ENCODE measurements at places on chromosomes 3 and 15.
A peak's percentile ranks its signal among the peaks of the same experiment; 100 is the strongest.

DNA sequence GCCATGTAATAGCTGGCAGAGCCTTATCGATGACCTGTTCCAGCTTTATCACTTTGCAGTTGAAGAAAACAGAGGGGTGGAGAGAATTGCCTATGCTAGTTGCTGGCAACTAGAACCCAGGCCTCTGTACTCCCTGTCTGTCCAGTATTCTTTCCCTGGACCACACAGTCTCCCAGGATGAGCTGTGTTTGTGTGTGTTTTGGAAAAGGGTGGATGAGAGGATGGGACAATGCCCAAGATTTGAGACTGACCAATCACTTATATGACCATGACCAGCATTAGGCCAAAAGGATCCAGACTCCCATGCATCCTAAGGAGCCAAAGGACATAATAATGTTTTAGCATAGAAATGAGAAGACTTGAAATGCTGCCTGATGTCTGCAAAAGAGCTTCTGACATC lies 102.6 kb downstream of the CD200R1L start:
- no peak for DNase-seq

GRCh38 chr15:29611057-29611456 lies 211.2 kb downstream of the TJP1 start:
- no peak for DNase-seq

DNA sequence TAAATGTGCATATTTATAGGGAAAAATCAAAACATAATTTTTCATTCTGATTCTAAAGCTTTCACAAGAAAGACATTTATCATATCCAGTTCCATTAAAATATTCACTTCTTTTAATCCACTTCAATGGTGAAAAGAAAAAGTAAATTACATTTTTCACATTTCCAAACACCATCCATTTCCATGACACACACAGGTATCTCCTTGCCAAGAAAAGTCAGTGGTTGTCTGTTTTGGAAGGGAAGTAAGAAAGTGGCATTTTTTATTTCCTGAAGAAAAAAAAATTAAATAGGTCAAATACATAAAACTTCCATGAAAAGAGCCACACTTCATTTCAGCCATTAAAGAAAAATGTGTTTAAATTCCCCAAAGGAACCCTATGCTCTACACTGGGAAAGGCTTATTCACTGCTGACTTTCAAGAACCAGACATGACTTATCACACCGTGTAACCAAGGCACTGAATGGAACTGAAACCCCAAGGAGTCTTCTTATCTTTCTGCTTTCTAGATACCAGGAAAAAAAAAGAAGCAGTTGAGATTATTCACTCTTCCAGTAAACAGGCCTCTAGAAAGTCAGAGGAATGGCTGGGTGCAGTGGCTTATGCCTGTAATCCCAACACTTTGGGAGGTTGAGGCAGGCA lies 44.5 kb downstream of the OSBPL10 start:
- DNase-seq: no peak

GRCh38 chr15:69105451-69105985 lies 54.9 kb upstream of the GLCE start:
- no peak for DNase-seq

DNA sequence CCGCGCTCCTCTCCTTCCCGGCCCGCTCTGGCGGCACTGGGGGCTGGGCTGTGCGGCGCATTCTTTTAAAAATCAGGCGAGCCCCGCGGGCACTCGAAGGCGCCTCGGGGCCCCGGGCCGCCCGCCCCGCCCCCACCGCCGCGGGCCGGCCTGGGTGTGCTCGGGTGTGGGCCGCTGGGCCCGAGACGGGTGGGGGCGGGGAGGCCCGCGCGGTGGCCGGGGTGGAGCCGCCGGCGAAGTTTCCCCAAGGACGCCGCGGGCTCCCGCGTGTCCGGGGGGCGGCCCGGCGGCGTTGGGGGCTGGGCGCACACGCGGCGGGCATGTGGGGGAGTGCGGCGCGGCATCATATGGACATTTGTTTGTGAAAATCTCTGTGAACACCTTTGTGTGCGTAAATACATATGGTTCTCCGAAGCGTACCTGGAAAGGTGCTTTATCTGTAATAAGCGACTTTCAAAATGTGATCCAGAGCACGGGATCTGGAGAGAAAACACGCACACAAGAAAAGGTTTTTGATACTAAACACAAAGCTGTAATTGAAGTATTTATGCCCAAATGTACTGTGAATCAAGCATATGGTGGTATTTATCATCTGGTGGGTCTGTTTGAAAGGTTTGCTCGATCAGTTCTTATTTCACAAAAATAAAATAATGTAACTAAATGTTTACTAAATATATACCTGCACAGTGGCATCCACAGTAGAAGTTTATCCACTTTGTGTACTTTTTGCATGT lies 612 bp upstream of the TBL1XR1 start:
- peak; percentile 80 for DNase-seq

- DNase-seq: no peak
These were observed 57.5 kb upstream of the KLF13 start for GRCh38 chr15:31268911-31269784.

DNA sequence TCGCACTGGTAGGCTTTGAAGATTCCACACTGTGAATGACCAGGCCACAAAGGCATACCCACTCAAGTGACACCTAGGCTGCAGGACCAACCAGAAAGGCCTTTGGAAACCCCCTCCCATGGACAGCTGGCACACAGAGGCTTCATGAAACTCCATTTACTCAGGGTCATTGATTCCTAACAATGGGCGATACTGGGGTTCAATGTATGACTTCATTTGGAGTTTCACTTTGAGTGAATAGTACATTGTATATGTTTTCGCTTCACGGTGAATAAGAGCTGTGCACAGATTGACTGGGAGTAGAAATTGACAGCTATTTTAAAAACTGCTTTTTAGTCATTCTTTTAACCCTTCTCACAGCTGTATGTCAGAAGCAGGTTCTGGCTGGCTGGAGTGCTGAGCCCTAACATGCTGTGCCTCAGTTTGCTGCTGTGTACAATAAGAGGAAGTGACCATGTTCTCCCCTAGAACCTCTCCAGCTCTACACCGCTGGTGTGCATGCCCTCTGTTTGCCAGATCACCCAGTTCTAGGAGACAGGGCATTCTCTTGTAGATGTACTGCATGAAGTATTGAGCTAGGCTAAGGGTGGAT lies 15.4 kb upstream of the CX3CR1 start:
- no peak for DNase-seq

DNA sequence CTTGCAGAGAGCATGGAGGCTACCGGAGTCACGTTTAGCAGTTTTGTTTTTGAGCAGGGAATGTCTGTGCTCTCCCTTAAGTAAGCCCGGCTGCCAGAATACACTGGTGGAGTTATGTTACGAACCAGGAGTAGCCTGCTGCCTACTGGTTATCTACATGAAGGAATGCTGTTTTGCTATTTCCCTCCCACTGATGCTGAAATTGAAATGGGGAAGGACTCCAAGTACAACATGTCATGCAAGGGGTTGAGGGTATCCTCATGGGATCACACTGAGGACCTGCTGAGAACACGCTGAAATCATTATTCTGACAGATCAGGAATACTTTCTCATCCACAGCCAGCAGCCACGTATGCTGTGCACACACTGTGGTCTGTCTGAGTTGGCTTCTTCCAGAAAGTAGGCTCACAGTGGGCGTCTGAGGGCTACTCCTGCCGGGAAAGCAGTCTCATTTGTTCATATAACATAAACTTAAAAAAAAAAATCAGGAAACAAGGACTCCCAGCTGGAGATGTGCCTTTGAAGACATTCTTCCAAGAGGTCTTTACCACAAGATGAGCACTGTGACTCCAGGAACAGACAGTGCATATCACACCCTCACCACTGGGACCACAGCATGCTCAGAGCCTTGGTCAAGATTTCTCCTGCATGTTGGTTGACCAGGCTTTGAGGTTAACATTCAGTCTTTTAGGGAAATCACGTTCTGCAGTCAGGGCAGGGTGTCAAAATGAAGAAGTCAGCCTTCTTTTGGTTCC lies 300.4 kb upstream of the RASGRP1 start:
- DNase-seq: no peak

DNA sequence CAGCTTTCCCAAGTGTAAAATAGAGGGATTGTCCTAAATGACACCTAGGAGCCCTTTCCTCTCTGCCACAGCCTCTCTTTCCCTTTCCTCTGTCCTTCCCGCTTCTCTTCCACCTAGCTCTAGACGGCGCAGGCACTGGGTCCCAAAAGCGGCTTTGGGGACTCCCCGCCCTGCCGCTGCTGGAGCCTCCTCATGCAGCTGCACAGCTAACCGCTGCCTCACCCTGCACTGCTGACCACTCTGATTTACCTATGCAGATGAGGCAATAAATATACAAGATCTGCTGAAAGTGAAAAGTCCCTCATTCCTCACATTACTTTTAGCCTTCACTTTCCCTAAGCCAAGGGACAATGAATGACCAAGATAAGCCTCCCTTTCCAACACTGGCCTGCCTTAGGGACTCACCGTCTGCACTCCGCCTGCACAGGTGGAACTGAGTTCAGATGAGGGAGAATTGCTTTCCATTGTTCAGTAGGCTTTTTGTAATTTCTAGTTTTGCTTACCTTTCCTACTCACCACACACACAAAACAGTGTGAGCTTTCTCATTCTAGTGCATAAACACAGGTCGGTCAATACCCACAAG lies 197.5 kb upstream of the BCL6 start:
- no peak for DNase-seq

GRCh38 chr3:77039606-77040171 lies at the start of gene ROBO2:
Gene ROBO2 (plus strand): TSS chr3:77040099. CDS start chr3:77040786, 687 bp downstream.
- no peak for DNase-seq

- DNase-seq: no peak
These were observed 9.6 kb upstream of the FLNB start for GRCh38 chr3:57998366-57999283.

GRCh38 chr3:185852635-185853034 lies 27.8 kb upstream of the IGF2BP2 start:
- no peak for DNase-seq

DNA sequence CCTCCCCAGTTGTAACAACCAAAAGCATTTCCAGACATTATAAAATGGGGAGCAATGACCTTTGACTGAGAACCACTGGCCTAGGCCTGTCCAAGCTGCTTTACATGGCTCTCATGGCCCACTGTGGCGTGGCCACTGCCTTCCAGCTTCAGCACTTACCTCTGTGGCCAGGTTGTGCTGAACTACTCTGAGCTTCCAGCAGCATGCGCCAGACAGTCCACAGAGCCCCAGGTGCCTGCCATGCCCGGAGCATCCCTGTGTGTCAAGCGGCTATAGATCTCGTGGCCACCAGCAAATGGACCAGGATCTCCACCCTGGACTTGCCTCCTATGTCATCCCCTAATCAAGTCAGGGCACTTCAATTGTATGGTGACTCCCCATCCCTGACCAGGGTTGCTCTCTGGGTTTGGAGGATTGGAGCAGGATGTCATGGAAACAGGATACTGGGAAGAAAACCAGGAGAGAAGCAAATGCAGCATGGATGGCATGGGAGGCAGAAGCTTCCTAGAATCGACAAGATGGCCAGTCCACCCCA lies 199.7 kb downstream of the UACA start:
- no peak for DNase-seq

DNA sequence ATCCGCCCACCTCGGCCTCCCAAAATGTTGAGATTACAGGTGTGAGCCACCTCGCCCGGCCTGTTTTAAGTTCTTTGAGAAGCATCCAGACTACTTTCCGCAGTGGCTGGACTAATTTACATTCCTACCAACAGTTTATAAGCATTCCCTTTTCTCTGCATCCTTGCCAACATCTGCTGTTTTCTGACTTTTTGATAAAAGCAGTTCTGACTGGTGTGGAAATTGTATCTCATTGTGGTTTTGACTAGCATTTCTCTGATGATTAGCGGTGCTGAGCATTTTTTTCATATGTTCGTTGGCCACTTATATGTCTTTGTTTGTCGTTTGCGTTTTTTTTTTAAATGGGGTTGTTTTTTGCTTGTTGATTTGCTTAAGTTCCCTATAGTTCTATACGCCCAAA lies 208.4 kb upstream of the DPPA4 start:
- DNase-seq: no peak

GRCh38 chr3:59367150-59367549 lies 317.3 kb upstream of the CFAP20DC start:
- DNase-seq: no peak

- no peak for DNase-seq
These were observed 28.1 kb downstream of the MCF2L2 start for GRCh38 chr3:183400352-183400751.

DNA sequence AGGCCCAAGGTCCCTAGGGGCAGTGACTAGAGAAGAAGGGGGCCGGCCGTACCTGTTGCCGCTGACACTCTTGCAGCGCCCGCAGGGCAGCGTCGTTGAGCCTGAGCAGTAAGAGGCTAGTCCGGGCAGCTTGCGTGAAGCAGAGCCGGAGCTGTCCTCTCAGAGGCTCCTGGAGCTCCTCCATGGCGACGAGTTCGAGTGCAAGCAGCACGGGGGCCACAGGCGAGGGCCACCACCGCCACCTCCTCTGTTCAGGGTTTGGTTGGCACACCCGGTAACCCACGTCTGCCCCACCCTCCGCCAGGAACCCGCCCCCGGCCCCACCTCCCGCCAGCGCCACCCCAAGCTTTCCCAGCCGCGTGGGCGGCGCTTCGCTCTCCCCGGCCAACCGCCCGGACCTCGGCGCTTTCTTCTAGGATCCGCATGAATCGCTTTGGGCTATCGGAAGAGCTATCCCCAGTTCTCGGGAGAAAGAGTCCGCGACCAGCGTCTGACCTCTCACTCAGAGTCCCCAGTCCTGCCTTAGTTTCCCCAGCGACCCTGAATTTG lies at the start of gene ELL3:
TSS of gene ELL3 (minus strand) at position 249 of the 549 bp plus-strand sequence. CDS start at position 184, 65 bp downstream.
- peak; percentile 87 for DNase-seq

GRCh38 chr15:28273468-28273867 lies 48.5 kb downstream of the HERC2 start:
- no peak for DNase-seq

GRCh38 chr3:195868866-195869412 lies 39.4 kb downstream of the TNK2 start:
- no peak for DNase-seq

DNA sequence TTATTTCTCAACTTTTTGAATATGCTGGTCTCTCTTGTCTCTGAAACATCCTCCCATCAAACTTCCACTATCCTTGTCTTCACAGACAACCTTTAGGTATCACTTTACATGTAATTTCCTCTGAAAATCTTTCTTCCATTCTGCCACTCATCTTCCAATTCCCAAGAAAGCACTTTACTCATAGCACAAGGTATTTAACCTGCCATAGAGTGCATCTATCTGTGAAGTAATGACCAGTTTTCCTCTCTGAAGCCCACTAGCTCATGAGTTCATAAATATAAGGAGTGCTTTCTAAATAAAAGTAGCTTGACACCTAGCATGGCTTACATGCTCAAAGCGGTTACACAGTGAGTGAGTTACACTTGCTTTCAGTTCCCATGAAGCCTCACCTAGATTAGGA lies 160.7 kb upstream of the CMC1 start:
- DNase-seq: no peak

- DNase-seq: no peak
These were observed 362.6 kb upstream of the PLSCR5 start for GRCh38 chr3:146967783-146968182.

DNA sequence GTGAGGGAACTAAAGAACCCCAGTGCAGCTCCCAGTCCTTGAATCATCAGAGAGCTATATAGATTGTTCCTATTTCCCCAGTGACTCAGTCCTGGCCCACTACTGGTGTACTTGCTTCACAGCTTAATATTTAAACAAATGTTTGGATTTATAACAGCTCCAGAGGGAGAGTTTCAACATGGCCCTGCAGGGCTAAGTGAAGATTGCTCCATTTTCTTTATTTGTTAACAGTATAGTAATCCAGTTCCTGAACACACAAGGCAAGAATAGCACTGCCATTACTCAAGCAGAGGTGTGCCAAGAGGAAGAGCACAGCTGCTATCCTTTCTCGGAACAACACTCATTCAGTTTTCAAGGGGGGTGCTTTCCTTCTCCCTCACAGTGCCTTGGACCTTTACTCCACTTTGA lies 6.5 kb downstream of the SQOR start:
- DNase-seq: no peak

- DNase-seq: no peak
These were observed 46.1 kb downstream of the FBLN2 start for GRCh38 chr3:13594991-13595421.

- no peak for DNase-seq
These were observed 5.9 kb upstream of the TKT start for GRCh38 chr3:53261712-53262111.
